ENCODE measurements at places on chromosomes 12 and 14.

DNA sequence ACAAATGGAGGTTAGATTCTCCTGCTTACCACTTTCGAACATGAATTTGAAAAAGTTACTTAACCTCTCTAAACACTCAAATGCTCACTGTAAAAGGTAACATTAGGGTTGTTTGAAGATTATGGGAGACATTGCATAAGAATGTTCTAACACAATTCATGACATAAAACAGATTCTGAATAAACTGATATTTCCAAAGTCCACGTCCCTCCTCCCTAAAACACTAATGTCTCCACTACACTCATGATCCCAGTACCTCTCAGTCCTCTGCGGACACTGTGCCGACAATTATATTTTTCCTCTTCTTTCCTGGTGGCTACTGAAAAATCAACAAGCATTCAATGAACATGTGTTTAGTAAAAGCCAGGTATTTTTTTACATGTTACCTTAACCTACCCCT, 18.8 kb upstream of the IAPP start:
- no peak for DNase-seq

- no peak for DNase-seq
Observed at GRCh38 chr14:24364841-24365240, 3.1 kb upstream of the NFATC4 start.

DNA sequence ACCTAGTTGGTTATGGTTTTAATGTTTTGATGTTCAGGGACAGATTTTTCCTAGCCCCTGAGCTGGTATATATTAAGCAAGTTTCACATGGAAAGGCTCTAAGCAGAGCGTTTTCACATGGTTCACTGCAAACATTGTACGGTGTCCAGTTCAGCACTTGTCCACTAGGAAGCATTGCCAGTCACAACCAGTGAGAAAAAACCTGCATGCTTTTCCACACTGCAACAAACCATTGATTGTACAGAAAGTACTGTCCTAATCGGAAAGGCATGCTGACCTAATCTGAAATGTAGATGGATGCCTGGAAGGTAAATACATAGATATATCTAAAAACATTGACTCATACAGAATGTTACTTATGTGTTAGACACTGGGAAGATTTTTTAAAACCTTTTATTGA, 25.0 kb upstream of the NPAS3 start:
- no peak for DNase-seq

DNA sequence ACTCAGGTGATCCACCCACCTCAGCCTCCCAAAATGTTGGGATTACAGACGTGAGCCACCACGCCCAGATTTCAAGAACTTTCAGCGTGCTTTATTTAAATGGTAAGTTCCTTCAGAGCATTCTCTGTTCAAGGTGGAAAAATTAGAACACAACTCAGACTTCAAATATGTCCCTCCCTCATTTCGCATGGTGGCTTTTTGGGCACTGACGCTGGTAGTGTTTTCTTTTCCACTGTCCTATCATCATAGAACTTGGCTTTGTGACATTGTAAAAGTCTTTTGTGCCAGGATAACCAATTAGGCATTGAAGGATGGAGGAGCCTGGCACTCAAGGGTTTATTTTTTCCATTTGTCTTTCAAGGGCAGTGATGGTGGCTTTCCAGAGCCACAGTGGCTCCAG, 190.8 kb downstream of the NUAK1 start:
- DNase-seq = no peak

DNA sequence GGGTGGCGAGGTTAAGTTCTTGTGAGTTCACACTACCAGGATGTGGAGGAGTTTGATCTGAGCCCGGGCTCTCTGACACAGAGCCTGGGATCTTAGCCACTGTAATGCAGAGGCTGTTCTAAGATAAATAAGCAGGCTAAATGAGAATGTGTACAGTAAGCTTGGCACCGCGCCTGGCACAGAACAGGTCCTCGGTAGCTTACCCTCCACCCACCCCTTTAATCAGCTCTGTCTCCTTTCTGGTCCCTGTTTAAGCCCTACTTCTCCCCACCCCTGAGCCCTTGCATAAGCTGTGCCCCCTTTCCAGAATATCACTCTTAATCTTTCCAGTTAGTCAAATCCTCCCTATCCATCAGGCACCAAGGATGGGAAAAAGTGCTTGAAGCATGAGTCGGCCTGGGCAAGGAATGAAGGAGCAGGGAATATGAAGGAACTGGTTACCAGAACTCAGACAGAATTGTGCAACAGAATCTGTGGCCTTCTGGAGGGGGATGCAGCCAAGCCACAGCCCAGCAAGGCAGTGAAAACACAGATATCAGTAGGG, 32.8 kb upstream of the CMKLR1 start:
- DNase-seq = no peak

DNA sequence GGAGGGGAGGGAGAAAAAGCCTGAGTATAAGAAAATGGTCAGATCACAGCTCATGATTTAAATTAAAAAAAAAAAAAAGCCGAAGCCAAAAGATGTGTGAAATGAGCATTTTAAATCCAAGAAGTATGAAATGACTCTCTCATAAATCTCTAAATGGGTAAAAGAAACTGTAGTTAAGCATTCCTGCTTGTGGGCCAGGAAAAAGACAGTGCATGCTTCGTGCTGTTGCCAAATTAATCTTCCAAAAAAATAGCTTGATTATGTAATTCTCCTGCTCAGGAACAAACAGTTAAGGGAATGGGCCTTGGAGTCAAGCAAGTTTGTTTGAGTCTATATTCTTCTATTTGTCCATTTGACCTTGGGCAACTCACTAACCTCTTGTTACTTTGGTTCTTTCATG, 325.4 kb upstream of the SEL1L start:
- DNase-seq = no peak

- no peak for DNase-seq
Observed at GRCh38 chr12:6555018-6555691, 687 bp downstream of the IFFO1 start.

DNA sequence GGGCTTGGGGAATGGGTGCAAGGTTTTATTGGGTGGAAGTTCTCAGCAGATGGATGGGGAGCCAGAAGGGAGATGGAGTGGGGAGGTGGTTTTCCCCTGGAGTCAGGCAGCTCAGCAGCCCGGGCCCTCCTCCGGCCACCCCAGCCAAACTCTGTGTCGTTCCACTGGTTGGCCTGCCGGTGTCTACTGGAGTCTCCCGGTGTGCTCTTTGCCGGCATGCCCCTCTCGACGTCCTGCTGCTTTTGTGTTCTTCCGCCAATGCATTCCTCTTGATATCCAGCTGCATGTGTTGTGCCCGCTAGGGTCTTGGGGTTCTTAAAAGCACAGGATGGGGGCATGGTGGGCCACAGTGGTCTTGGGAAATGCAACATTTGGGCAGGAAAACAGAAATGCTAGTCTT, 72.8 kb downstream of the SEC23A start:
- no peak for DNase-seq

DNA sequence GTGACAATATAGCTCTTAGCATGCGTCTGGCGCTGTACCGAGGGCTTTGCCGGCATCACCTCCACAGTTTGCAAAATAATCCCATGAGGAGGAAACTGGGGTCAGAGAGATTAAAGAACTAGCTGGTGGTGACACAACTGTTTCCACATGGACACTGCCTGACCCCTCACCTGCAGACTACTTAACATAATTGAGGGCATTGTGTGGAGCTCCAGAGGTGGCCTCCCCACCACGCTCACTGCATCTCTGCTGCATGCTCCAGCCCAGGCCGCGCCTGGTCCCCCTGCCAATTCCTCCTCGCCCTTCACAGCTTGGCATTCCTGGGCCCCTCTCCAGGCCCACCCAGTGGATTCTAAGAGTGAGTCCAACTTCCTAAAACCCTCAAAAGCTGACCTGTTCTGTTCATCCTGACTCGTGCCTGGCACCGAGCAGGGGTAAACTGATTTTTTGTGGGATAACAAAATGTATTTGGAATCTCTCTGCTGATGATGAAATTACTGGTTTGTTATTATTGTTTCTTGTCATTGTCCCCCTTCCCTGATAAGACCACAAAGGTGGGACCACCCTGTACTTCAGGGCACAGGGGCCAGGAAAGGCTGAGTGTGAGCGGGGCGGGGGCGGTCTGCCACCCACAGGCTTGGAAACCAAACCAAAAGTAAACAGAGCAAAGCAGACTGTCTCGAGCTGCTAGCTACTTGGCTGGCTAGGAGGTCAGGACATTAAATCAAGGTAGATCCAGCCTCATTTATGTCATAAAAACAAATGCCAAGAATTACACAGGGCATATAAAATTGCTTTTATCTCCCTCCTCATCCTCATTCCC, 40.6 kb downstream of the CHGA start:
- no peak for DNase-seq

GRCh38 chr12:41527062-41527461, 338.9 kb downstream of the PDZRN4 start:
- no peak for DNase-seq

GRCh38 chr12:5905757-5906156, 39.3 kb downstream of the ANO2 start:
- DNase-seq = no peak

DNA sequence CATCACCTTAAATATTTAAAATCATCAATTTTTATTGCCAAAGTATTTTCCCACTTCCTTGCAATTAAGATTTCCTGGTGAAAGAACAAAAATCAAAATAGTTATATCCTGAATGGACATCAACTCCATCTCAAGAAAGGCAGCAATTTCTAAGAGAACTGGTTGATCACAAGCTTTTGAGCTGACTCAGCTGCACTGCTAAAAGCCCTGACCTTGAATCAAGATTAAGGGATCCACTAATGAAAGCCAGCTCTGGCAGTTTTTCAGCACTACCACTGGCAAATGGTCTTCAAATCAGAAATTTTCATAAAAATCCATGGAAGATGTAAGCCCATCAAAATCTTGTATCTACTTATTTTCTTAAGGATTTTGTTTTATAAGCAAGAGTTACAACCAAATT, 123.4 kb downstream of the SLC6A15 start:
- DNase-seq = no peak

DNA sequence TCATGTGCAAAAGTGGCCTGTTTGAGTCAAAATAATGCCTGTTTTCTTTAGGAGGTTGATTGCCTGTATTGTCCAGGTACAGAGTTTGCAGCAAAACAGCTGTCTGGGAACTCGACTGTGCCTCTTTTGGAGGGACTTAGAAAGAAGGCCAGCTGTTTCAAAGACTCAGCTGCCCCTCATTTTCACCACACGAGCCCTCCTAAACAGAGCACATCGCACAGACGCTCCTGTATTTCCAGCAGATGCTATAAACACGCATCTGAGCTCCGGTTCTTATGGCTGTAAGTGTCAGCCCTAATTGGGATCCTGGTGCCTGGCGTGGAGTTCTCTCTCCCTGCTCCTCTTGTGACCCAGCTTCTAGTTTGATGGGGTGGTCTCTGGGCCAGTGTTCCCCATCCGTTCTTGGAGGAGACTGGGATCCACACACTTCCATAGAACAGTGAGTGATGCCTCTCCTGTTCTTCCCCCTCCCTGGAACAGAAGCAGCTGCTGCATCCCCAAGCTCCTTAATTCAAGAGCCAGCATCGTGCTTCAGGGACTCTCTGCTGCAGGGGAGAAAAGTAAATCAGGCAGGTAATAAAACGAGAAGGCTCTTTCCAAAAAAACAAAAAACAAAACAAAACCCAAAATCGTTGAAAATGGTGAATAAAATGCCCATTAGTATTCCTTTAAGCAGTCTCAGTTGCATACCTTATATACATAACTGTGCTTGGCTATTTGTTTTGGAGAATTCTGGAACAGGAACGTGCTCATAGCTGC, 269.0 kb downstream of the SLC15A4 start:
- no peak for DNase-seq

GRCh38 chr14:69633238-69633637, 21.8 kb downstream of the SUSD6 start:
- DNase-seq = no peak

DNA sequence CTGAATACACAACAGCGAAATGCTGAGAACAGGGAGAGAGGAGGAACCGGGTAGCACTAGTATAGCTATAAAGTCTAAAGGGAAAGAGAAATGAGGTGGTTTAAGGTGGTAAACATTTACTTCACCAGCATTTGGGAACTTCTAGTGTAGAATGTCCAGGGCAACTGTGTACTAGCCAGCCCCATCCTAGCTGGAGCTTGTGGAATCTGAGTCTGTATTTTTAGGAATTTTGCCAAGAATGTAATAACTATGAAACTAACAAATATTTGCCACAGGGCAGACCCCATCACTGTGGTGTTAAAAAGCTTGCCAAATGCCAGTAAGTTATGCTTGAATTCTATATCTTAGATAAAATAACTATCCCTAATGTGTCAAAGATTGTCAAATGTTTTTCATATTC, 398.9 kb upstream of the MIS18BP1 start:
- no peak for DNase-seq

GRCh38 chr12:72511906-72512305, 239.7 kb downstream of the TRHDE start:
- no peak for DNase-seq

DNA sequence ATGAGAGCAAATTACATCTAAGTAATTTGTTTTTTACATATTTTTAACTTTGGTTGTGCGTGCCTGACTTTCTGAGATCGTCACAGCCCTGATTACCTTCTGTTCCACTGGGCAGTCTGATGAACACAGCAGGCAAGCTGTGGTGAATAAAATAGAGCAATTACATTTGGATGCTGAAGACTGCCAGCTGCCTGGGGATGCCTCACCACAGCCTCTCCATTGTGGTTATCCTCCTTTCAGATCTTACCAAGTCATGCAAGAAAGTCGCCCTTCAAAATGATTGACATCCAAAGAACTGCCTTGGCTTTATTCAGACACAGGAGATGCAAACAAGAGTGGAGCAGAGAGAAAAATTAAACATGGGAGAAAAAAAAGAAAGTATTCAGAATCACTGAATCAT, 456.6 kb upstream of the TMPO start:
- DNase-seq = no peak

GRCh38 chr12:124548854-124549378, 18.5 kb downstream of the NCOR2 start:
- no peak for DNase-seq

DNA sequence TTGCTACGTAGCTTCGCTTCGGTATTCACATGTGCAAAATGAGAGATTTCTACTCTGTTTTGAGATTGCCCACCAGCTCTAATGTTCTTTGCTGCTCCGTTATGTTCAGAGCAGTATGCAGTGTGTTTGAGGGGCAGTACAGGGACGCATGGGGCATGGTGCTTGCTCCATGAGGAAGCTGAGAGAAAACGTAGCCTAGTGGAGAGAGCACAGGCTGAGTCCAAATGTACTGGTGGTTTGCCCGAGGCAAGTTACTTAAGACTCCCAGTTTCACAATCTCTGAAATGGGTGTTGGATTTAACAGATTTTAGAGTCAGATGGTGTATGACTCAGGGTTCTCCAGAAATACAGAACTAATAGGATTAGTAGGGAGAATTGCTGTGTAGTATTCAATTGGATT, 310.5 kb downstream of the ETNK1 start:
- DNase-seq = no peak

DNA sequence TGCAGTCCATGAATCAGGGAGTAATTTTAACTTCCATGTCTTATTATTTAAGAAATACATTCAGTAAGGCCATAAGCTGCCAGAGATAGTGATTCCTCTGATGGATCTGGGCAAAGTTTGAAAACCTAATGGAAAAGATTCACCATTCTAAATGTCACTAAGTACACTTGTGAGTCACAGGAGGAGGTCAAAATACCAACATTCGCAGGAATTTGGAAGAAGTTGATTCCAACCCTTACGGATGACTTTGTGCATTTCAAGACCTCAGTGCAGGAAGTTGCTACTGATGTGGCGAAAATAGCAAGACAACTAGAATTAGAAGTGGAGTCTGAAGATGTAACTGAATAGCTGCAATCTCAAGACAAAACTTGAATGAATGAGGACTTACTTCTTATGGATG, 69.8 kb downstream of the OSBPL8 start:
- no peak for DNase-seq

GRCh38 chr14:23376482-23377197, at the start of gene CMTM5:
TSS of gene CMTM5 (plus strand) at chr14:23377046. CDS start at chr14:23377252, 206 bp downstream.
- DNase-seq = no peak

- DNase-seq = no peak
Observed at GRCh38 chr12:105239304-105239703, 3.3 kb upstream of the APPL2 start.
